Stimulated activated CD8-positive, alpha-beta memory T cell treated with anti-CD3 and anti-CD28 coated beads, Interleukin-15, amount 100 ng/mL, for 4 hours (primary cell): ENCODE measurements at places on chromosomes 5 and 9.

- DNase-seq: no peak
These were observed 1028.5 kb downstream of the NR2F1-AS1 start for GRCh38 chr5:92552206-92553160.

- DNase-seq: no peak
These were observed 157.4 kb upstream of the PUM3 start for GRCh38 chr9:3001311-3001710.

GRCh38 chr5:14366763-14367162, 214.8 kb upstream of the OTULINL start:
- no peak for DNase-seq

GRCh38 chr9:37293664-37294524, 128.6 kb upstream of the GRHPR start:
- no peak for DNase-seq

GRCh38 chr5:30050056-30050815, 1143.2 kb upstream of the CDH6 start:
- no peak for DNase-seq
